ENCODE measurements at places on chromosomes 5 and 9. TPM values are rescaled to one million over a fixed set of nuclear protein-coding genes. Genes with fewer than 3 reads are reported as not detected.

GRCh38 chr5:57181154-57181553 lies 7.3 kb downstream of the GPBP1 start:
- no peak for DNase-seq

GRCh38 chr9:37943345-37944265 lies 39.7 kb upstream of the SLC25A51 start:
- no peak for DNase-seq

GRCh38 chr5:160108124-160108523 lies 11.1 kb downstream of the PWWP2A start:
- DNase-seq: no peak

DNA sequence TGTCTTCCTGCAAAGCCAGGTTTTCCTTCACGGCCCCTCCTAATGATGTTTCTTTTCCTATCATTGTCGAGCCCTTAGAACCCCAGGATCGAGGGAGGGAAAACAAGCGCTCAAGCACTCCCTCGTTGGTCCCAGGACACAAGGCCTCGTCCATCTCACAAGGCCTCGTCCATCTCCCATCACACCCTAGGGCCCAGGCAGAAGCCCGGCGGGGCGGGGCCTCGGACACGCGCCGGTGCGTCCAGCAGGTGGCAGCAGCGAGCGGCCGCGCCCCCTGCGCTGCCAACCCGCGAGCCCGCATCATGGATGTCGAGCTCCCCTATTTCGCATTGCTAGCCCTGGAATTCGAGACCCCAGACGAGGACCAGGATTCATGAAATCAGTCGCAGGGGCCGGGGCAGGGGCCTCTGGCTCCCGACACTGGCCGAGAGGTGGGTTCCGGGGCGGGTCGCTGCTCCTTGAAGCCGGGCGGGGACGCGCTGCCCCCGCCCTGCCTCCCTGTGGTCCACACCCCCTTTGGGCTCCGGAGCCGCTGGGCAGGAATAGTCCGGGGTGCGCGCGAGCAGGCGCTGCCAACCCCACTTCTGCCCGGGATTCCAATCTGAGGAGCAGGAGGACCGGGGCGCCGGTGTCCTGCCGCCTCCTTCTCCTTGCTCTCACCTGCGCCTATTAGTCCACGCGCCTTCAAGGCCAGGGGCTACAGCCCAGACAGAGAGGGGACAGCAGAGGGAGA lies at the start of gene ABLIM3:
Gene ABLIM3 (plus strand): TSS at position 270 of the 733 bp plus-strand sequence. CDS start 603 bp downstream, outside the sequence.
- peak; percentile 79 for DNase-seq

GRCh38 chr5:168291964-168292785 lies 730 bp downstream of the WWC1 start:
- no peak for DNase-seq

DNA sequence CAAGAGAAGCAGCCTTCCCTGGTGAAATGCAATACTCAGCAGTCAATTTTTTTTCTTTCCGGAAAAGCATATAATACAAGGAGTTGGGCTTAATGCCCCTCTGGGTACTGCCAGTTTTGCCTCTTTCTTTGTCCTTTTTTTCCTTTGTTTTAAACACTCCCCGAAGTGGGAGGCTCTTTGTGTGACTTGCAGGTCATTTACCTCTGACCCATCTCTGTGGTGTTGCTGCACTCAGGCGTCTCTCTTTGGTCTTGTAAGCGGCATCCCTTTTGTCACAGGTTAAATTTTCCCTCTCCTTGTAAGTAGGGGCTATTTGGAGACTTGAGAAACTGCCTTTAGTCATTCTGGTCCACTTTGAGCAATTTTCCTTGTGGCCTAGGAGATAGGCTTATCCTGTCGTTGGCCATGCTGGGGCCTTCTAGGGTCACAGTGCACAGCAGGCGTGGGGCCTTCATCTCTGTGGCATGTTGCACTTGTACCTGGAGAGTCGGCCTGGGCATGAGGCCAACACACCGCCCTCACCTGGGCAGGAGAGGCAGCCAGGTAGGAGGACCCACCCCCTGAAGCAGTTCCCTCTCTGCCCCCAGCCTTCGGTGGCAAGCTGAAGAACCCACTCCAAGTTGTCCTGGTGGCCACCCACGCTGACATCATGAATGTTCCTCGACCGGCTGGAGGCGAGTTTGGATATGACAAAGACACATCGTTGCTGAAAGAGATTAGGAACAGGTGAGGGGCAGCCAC lies 27.7 kb upstream of the CTSL start:
- no peak for DNase-seq

- no peak for DNase-seq
Observed at GRCh38 chr5:66793049-66793448, 196.9 kb downstream of the MAST4 start.

DNA sequence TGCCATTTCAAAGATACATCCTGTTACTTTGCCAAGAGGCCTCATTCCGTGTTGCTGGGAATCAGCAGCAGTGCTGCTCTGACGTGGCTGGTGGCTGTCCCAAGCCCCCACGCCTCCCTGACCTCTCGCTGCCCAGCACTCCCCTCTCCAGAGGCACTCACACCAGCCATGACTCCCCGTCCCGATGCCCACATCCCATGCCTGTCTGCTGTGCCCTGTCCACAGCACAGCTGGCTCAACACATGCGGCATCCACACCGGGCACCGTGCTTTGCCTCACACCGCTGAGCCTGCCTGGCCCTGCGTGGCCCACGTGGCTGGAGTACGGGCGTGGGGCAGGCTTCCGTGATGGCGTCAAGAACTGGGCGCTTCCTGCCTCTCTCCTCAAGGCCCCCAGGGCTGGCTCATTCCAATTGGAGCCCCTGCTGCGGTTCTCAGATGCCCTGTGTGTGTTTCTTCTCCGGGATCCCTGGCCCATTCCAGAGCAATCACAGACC lies 7.8 kb upstream of the LCN1 start:
- DNase-seq: peak; percentile 45

- no peak for DNase-seq
Observed at GRCh38 chr9:35179347-35180280, 17.8 kb downstream of the UNC13B start.

- no peak for DNase-seq
Observed at GRCh38 chr9:96858670-96859069, 4.4 kb upstream of the ZNF782 start.

DNA sequence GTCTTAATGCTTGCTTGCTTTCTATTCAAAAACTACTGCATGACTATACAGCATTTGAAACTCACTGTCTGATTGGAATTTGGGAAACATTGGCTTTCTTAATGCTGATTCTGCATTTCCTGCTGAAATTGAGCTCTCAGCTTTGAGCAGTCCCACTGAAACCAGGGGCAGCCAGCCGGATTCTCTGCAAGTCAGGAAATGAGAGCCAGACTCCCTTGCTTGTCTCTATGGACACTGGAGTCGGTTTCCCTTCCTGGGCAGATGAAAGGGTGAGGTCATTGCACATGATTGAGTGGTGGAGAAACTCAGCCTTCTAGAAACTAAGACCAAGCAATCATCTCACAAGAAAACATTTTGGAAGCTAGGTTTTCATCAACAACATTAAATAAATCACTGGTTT lies 119.7 kb upstream of the SPATA31C2 start:
- peak; percentile 77 for DNase-seq

TLX3 gene
- not detected for total RNA-seq

PTGES2 gene
- total RNA-seq: 87.2 TPM

BTNL9 gene
- total RNA-seq: 34.9 TPM

IFNE gene
- total RNA-seq: not detected

MAPKAP1 gene
- total RNA-seq: 155 TPM
